ENCODE measurements at places on chromosomes 3 and 15.

- DNase-seq, result no peak
These were observed 51.2 kb upstream of the ADGRG7 start for GRCh38 chr3:100558233-100558632.

DNA sequence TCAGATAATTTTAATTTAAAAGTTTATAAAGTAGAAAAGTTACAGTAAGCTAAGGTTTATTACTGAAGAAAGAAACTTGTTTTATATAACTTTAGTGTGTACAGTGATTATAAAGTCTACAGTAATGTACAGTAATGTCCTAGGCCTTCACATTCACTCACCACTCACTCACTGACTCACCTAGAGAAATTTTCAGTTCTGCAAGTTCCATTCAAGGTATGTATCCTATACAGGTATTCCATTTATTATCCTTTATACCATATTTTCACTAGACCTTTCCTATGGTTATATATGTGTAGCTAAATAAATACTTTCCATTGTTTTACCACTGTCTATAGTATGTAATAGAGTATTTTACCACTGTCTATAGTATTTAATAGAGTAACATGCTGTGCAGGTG, 33.2 kb upstream of the MME start:
- DNase-seq, result no peak

DNA sequence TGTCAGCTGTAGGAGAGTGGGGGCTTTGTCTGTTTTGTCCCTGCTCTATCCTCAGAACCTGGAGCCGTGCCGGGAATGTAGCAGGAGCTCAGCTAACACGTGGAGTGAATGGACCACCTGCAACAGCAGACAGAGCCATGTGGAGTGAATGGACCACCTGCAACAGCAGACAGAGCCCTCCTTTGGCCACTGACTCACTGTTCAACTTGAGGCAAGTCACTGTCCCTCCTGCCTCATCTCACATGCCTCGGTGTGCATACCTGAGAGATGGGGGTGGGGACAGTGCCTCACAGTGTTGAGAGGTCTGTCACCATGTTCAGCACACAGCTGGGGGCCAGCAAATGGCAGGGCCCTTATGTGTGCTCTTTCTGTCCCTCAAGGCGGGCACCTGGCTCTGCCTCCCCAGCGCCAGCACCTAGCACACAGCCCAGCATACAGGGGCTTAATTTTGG, 27.9 kb downstream of the FEM1B start:
- DNase-seq, result no peak

DNA sequence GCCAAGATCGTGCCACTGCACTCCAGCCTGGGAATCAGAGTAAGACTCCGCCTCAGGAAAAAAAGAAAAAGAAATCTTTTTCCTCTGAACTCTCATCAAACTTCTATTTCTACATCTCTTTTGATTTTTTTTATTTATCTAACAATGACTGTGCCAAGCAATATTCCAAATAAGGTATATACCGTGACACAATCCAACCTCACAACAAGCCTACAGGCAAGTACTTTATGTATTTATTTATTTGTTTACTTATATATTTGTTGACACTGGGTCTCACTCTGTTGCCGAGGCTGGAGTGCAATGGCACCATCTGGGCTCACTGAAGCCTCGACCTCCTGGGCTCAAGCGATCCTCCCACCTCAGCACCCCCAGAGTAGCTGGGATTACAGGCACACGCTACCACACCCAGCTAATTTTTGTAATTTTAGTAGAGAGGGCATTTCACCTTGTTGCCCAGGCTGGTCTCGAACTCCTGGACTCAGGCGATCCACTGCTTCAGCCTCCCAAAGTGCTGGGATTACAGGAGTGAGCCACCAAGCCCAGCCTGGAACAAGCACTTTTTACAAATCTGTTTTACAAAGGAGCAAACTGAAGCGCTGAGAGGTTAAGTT, 94.9 kb upstream of the CHD2 start:
- no peak for DNase-seq

DNA sequence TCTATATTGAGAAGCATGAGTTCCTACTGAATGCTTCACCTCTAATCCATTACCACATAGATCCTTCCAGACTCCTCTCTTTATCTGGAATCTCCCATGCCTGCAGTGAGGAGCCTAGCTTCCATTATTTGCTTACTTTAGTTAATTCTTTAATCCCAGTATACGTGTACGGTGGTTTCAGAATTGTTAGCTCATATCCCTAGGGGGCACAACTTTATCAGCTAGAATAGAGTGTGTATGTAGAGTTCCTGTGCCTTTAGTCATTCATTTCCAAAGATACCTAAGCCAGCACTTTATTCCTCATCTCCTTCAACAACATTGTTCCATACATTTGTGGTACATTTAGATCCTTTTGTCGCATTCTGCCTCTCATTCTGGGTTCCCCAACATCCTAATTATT, 226.0 kb downstream of the TJP1 start:
- no peak for DNase-seq

DNA sequence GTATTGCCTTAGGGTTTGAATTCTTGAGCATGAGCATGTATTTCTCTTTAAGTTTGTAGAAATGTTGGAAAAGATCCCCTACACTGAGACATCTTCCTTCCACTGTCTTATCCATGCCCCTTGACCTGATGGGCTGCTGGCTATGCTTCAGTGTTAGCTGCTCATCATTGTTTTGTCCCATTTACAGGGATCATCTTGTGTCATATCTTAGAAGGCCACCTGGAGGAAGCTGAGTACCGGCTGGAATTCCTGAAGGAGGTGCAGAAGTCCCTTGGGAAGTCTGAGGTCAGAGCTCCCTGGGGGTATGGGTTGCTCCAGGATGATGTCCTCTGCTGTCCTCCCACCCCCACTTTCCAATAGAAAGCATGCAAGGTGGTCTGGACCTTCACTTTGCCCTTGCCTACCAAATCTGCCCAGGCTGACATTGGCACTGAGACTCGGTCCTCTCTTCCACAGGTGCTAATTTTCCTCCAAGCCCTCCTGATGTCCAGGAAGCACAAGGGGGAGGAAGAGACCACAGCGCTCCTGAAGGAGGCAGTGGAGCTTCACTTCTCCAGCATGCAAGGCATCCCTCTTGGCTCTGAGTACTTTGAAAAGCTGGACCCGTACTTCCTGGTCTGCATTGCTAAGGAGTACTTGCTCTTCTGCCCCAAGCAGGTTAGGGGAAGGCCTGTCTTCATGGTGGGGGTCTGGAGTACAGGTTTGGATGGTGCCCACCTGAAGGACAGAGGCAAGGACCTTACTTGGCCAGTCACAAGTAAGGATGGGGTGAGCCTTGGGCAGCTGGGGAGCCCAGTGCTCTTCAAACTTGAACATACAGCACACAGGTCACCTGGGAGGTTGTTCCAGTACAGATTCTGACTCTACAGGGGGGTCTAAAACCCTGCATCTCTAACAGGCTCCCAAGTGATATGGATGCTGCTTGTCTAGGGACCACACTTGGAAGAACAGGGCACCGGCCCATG, 17.7 kb downstream of the TTC21A start:
- no peak for DNase-seq

DNA sequence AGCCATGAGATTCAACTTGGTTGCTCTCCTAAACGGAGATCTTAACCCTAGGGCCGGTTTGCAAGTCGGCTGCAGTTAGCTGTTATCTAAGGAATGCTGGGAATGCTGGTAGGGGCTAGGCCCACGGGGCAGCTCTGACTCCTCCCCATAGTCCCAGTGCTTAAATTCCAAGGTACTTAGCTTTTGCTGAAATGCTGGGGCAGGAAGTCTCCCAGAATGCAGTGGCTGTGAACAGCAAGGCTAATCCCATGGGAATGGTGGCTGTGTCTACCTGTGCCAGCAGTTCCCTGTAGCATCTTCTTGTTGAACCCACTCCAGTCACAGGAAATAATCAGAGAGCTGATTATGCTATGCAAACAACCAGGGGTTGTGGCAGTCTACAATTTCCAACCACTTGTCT, 102.5 kb upstream of the TJP1 start:
- no peak for DNase-seq

- DNase-seq, result no peak
These were observed 12.5 kb downstream of the TEX264 start for GRCh38 chr3:51683566-51683965.

DNA sequence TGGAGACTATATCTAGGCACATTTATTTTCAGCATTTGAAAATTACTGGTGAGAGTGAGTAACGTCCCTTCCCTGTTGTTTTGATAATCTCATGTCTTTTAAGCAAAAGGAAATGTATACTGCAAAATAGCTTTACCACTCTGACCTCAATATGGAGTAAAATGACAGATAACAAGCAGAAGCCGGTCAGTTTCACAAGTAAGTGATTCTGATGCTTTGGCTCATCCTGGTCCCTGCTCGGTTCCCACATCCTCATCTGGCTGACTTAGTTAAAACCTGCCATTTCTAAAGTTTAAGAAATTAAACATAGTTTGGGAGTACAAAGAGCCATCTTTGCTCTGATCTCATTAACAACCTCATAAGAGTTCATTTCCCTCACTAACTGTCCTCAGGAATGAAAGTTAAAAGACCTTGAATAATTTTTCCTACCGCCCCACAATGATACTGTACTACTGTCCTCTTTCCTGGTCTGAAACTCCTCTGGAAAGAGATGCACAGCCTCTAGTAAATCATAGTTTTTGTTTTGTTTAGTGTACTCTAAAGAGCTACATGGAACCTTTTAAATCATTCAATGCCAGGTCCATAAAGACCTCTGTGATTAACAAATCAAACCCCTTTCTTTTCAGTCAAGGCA, 72.3 kb upstream of the ICE2 start:
- no peak for DNase-seq

- peak; percentile 68 for DNase-seq
These were observed 57.2 kb downstream of the KIF9 start for GRCh38 chr3:47225310-47225906.

GRCh38 chr3:111541911-111542483, at the start of gene CD96:
Gene CD96 (plus strand): TSS chr3:111542197. CDS start chr3:111542249, 52 bp downstream.
- no peak for DNase-seq

- no peak for DNase-seq
These were observed 101.0 kb upstream of the CPNE4 start for GRCh38 chr3:132135628-132136333.

GRCh38 chr3:165753560-165753959, 83.7 kb downstream of the BCHE start:
- DNase-seq, result no peak

GRCh38 chr3:147049821-147050220, 356.5 kb downstream of the ZIC4 start:
- no peak for DNase-seq

GRCh38 chr15:80342148-80342547, 62.0 kb upstream of the ARNT2 start:
- no peak for DNase-seq

DNA sequence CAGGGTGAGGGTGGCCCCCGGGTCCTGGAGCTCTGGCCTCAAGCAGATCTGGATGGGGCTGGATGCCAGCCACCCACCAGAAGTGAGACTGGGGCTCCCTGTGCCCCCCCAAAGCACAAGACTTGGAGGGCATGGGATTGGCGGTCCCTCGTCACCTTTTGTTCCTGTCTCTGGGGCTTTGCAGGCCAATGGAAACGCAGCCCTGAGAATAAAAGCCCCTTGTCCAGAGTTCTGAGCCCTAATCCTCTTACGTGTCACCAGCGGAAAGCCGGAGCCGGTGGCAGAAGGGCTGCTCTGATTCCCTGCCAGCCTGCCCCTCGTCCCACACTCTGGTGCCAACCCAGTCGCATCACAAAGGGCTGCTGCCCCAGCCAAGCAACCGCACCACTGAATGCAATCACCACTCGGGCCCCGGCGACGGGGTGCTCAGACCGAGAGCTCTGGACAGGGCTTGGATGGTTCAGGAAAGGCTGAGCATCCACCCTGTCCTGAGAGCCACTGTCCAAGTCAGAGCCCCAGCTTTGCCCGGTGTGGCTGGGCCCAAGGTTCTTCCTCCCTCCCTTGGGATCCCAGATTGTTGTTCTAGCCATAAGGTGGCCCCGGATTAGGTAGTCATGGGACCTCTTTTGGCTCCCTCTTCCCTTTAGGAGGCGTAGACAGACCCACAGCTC, 22.8 kb upstream of the ELP6 start:
- DNase-seq, result no peak

DNA sequence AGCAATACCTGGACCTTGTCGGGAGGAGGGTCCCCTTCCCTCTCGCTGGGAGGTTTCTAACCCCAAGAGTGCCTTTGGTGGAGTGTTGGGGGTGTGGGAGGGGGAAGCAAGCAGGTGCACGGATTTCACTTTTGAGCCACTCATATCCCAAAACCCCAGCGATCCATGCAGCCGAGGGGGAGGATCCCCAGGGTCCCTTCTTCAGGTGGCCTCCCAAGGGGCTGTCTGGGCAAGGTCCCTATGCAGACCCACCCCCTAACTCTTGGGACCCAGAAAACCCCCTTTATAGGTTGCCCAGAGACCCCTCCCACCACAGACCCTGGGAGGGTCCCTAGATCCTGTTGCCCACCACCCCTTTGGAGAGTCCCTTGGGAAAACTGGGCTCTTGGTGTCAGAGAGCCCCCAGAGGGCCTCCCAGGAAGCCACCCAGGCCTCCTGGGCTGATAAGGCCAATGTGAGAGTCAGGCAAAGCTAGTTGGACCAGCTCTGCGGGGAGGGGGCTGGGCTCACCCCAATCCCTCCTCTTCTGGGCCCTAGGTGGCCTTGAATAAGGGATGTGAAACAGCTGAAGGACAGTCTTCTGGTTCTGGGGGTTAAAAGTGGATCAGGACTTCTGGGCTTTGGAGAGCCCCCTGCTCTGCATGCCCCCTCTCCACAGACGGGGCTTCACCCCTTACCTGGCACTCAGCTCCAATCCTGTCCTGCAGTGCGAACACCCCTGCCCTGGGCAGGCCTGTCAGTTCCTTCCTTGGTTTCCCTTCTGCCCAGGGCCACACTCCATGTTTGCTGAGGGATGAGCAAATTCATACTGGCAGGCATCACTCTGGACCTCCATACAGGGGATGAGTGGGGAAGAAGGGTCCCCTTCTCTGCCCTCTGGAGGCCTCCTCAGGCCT, 932 bp upstream of the PLCD1 start:
- no peak for DNase-seq

GRCh38 chr3:177890359-177890683, 645.9 kb upstream of the KCNMB2 start:
- no peak for DNase-seq

GRCh38 chr3:106759731-106760130, 617.5 kb upstream of the CCDC54 start:
- DNase-seq, result no peak

- no peak for DNase-seq
These were observed 73.4 kb downstream of the FAM174B start for GRCh38 chr15:92582206-92582605.

DNA sequence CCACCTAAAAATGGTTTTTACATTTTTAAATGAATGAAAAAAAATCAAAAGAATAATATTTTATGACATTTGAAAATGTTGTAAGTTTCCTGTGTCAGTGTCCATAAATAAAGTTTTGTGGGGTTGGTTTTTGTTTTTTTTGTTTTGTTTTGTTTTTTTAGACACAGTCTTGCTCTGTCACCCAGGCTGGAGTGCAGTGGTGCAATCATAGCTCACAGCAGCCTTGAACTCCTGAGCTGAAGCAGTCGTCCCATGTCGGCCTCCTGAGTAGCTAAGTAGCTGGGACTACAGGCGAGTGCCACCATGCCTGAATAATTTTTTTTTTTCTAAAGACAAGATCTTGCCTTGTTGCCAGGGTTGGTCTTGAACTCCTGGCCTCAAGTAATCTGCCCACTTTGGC, 2.8 kb upstream of the GLB1 start:
- DNase-seq, result no peak

GRCh38 chr3:43394041-43394554, 107.8 kb downstream of the SNRK start:
- no peak for DNase-seq
